Neural progenitor cell (in vitro differentiated cells): ENCODE measurements at places on chromosomes 4 and X.

DNA sequence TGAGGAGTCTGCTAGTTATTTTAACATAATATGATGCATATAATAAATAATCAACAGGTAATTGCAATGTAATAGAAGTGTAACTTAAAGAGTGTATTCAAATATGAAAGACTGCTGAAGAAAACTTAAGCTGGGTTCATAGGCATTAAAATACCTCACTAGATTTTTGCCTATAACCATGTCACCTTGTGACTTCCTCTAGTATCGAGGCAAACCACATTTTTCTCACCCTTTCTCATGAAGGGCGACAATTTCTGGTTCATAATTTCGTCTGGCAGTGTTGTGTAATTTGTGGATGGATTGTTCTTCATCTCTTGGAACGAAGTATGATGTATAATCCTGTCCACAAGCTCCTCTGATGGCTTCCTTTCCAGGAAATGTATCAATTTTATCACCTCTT lies 16.0 kb downstream of the SULT1E1 start:
- no peak for DNase-seq

GRCh38 chr4:5826437-5827107 lies 66.3 kb downstream of the CRMP1 start:
- no peak for DNase-seq

DNA sequence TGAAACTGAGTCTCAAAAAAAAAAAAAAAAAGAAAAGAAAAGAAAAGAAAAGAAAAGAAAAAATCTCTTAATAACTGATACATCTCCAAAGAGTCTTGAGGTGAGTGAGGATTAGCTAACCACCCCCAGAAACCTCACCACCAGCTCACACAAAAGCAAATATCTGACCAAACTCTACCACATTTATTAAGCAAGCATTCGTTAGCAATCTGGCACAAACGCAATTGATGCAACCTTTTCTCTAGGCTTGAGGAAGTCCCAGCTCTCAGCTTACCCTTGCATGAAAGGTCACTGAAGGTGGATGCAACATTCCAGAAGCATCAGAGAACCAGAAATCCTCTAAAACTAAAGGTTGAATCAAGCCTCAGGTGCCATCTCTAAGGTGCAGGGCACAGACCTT lies 231.9 kb upstream of the BCOR start:
- no peak for DNase-seq

GRCh38 chr4:65521666-65522065 lies 148.6 kb downstream of the EPHA5 start:
- no peak for DNase-seq

DNA sequence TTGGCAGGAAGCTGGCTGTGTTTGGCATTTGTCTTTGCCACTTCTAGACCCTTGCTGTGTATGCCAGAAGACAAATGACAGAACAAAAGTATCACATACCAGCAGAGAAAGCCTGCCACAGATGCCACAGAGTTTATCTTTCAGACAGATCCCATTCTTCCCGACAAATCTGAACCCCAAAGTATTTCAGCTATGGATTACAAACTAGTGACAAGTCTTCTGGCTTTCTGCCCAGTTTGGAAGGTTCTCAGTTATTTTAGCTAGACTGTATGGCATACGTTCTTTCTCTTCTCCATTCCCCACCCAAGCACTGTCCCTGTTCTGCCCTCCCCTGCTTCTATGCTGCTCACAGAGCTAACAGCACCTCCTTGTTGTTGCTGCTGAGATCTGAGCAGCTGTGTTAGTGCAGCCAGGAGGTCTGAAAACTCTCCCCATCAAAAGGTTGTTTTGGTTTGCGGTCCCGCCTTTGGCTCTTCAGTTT lies 236.7 kb downstream of the FRAS1 start:
- peak; percentile 35 for DNase-seq

DNA sequence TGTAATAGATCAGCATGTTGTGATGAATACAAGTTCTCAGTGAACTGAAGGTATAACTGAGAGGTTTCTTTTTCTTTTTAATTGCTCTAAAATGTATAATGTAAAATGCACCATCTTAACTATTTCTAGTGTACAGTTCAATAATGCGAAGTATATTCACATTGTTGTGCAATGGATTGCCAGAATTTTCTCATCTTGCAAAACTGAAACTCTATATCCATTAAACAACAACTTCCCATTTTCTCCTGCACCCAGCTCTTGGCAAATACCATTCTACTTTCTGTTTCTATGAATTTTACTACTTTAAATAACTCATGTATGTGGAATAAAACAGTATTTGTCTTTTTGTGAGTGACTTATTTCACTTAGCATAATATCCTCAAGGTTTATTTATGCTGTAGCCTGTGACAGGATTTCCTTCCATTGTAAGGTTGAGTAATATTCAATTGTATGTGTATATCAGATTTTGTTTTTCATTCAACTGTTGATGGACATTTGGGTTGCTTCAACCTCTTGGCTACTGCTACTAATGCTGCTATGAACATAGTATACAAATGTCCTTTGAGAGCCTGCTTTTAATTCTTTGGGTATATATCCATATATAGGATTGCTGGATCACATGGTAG lies 53.5 kb upstream of the NPFFR2 start:
- no peak for DNase-seq

DNA sequence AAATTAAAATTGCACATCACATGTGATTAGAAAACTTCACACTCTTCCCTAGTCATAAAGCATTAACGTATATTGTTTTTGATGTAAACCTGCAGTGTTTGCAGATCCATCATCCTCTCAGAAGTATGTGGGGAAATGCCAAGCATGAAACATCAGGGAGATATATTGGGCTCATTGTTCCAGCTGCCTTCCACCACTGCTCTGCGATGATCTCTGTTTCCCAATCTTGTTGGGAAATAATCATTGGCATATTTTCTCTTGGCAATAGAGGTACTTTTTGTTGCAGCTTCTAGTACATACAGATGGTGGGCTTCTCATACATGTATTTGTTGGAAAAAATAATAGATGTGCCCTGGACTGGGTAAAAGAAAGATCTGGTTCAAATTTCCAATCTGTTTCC lies 466.3 kb upstream of the HS3ST1 start:
- no peak for DNase-seq

- no peak for DNase-seq
Measured at GRCh38 chr4:159871141-159871540, 768.3 kb downstream of the RAPGEF2 start.

- DNase-seq = no peak
Measured at GRCh38 chr4:97106161-97106560, 1037.1 kb downstream of the STPG2 start.

DNA sequence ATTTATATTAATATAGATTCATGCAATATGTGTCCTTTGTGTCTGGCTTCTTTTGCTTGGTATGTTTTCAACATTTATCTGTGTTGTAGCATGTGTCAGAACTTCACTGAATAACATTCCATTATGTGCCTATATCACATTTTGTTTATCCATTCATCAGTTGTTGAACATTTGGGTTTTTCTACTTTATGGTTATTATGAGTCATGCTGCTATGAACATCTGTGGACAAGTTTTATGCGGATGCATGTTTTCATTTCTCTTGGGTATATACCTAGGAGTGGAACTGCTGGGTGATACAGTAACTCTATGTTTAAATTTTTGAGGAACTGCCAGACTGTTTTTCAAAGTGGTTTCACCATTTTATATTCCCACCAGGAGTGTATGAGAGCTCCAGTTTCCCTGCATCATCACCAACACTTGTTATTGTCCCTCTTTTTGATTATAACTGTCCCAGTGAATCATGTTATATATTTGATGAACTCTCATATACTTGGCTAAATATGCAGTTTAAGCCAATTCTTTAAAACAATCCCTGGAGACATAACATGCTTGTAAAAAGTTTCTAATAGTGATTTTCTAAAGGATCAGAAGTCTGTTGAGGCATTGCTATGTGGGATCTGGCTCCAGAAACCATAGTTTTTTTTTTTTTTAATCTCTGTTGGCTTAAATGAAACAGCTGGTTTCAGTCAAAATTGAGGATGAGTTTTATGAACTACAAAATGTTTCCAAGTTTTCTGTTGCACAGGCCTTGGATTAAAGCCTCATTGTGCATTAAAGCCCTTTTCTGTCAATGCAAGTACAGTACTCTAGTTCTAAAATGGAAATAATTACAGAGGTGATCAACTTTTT lies 21.6 kb upstream of the REPS2 start:
- no peak for DNase-seq

- no peak for DNase-seq
Measured at GRCh38 chr4:104989371-104989770, 157.3 kb upstream of the TET2 start.

DNA sequence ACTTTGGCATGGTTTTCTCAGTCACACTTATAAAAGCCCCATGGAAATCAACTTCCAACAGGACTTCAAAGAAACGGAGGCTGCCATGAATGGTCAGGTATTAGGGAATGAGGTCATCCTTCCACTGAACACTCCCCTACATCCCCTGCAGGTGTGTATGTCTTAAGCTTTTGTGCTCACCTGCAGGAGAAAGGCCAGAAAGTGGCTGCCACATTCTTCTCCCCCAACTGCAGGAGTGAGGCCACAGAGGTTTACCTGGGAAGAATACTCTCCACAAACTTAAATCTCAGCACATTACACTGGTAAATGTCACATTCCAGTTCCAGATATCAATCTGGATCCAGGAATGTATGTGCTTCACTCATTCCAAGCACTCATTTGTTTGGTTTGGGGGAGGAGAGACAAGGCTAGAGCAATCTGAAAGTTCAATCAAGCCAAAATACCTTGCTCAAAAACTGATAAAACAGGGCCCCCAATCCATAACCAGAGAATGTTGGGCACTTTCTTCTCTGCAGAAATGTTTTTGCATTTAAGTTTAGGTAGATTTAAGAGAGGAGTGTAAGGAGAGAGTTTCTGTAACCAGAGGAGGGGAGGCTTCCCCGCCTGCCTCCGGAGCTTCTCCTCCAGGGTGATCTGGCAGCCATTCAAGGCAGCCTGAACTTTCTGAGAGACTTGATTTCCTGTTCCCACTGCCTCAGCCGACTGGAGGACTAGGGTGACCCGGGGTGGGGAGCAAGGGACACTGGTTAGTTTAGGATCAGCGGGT lies 15.4 kb downstream of the FAM9C start:
- no peak for DNase-seq

GRCh38 chr4:125828346-125828745 lies 513.6 kb downstream of the FAT4 start:
- DNase-seq = no peak

DNA sequence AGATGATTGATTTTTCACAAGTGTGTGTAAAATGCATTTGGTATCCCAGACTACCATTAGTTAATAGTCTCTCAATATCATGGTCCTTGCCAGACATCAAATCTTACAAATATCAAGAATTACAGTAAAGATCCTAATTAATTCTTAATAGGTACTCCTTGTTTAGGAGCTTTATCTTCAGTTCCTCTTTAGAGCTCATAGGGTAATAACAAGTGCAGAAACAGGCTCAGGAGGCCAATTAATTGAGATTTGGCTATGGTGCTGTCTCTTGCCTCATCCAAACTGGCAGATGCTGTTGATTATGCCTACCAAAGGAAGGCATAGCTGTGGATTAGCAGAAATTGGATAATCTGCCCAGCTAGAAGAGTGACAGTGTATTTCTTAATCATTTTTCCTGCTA lies 6.9 kb downstream of the MTMR1 start:
- DNase-seq = no peak

- DNase-seq = no peak
Measured at GRCh38 chrX:75230296-75230695, 43.6 kb upstream of the UPRT start.

- DNase-seq = no peak
Measured at GRCh38 chr4:56272003-56272402, 115.3 kb downstream of the AASDH start.

- DNase-seq = no peak
Measured at GRCh38 chr4:123631786-123632692, 235.4 kb downstream of the SPRY1 start.
